IMR-90 (cell line): ENCODE measurements at places on chromosomes 2 and 18. TPM values are rescaled to one million over a fixed set of nuclear protein-coding genes. Genes with fewer than 3 reads are reported as not detected.

The TXNDC2 gene
- total RNA-seq, result under 0.01 and 0.18 TPM in 2 replicates

The SKOR2 gene
- total RNA-seq, result not detected in 2 replicates

The TCF23 gene
- total RNA-seq, result not detected in 2 replicates

The NR4A2 gene
- total RNA-seq, result 0.72 and 2.8 TPM in 2 replicates
